GOT3 (cell line): ENCODE measurements at places on chromosomes 3 and 15.

DNA sequence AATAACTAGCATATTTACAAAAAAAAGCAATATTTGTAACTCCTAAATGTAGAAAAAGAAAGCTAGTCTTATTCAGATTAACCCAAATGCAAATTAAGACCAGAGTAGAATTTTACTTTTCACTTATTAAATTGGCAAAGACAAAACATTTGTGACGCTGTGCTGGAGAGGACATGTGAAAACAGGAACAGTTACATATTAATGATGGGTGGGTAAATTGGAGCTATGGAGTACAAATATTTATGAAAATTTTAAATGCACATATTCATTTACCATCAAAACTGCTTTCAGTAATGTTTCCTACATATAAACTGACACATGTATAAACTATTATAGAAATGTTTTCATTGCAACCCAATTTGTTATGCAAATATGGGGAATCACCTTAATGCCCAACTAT is 278.9 kb upstream of the POU1F1 start:
- no peak for DNase-seq

GRCh38 chr3:115590873-115591272 is 32.4 kb upstream of the GAP43 start:
- DNase-seq, result no peak

DNA sequence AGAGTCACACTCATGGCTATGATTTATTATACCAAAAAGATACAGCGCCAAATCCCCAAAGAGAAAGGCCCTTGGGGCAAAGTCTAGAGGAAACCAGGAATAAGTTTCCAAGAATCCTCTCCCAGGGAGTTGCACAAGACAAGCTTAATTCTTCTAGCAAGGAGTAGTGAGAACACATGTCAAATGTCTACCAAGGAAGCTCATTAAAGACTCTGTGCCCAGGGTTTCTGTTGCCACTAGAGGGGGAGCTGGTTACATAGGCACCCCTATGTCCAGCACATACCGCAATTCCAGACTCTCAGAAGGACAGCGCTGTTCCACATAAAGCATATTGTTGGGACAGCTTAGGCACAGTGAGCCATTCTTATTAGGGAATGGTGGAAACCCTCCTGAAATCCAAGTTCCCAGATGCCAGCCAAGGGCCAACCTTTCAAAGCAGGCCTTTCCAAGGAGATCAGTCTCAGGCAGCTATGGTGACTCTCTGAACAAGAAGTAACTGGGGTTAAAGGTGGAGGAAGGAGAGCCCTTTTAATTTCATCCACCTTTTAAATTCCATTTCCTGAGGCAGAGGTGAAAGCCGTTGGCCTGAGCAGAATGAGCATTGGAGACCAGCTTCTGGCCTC is 194.2 kb downstream of the UACA start:
- DNase-seq, result no peak

- no peak for DNase-seq
These were observed 117.9 kb upstream of the IL12A start for GRCh38 chr3:159870723-159871122.

- DNase-seq, result no peak
These were observed 934.6 kb downstream of the EPHA3 start for GRCh38 chr3:90041995-90042394.

GRCh38 chr3:73404435-73404834 is 220.3 kb downstream of the PDZRN3 start:
- DNase-seq, result no peak

- no peak for DNase-seq
These were observed 57.3 kb upstream of the SLC24A5 start for GRCh38 chr15:48063411-48063985.
